ENCODE measurements at places on chromosomes 3 and 15.

DNA sequence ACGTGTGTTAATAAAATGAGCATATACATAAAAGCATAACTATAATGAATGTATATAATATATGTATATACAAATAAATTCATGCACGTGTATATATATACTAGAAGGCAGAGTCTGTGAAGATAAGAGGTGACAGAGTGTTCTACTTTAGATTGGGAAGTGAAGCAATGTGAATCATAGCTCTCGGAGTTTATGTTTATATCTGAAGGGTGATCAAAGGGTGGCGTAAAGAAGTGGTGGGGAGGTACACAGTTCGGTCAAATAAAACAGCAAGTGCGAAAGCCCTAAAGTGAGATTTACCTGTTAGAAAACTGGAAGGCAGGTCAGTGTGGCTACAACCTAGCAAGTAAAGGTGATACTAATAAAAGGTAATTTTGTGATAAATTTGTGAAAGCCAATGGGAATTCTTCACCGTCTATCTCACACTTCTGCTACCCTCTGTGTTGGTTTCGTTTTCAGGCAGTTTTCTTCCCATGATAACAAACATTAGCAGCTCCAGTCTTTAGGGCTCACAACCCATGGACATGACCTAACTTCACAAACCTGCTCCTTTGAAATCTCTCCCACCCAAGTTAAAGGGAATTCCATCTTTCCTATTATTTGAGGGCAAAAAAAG, 46.7 kb upstream of the BCHE start:
- no peak for DNase-seq

DNA sequence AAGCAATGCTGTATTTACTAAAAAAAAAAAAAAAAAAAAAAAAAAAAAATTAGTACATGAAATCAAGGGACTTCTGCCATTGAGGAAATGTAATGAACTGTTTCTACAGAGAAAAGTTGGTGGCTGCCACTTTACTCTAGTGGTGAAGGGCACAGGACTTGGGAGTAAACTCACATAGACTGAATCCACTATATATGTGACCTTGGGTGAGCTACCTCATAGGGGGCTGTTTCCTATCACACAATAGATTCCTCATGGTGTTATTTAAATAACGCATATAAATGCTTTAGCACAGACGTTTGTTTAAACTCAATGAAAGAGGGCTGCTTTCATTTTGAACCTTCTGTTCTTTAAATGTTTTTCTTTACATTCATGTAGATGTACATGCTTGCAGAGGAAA, 25.8 kb downstream of the TERC start:
- no peak for DNase-seq

DNA sequence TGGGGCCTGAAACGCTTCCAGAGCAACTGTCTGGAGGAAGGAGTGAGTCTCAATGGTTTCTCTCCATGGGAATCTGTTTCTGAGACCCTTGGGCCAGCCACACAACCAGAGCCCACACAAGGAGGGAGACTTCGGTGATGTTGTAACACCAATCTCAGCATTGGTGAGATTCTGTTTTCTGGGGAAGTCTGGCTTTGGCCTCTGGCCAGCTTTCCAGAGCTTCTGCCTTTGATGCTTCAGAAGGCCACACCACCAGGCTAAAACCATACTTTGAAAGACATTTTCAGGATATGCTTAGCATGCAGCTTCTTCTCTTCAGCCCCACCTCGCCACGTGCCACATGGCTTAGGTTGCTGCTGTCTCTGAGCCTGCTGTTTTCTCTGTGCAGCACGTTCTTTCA, 3.6 kb upstream of the EEFSEC start:
- DNase-seq, result no peak

GRCh38 chr15:44173813-44174212, 21.3 kb downstream of the FRMD5 start:
- no peak for DNase-seq

DNA sequence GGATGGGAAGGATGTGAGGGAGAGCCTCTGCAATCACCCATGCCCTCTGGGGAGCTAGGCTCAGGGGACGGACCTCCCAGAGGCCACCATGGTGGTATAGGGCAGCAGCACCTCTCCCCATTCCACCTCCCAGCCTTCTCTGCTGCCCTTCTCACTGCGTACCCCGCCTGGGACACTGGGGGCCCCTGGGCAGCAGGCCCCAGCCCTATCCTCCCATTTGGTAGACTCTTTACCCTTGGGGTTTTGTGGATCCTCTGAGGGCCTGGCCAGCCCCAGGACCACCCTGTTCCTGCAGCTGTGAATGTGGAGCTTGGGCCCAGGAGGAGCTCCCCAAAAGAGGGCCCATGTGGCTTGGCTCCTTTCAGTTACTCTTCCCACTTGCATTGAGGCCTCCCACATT, 131.9 kb downstream of the DNAJB8 start:
- no peak for DNase-seq

DNA sequence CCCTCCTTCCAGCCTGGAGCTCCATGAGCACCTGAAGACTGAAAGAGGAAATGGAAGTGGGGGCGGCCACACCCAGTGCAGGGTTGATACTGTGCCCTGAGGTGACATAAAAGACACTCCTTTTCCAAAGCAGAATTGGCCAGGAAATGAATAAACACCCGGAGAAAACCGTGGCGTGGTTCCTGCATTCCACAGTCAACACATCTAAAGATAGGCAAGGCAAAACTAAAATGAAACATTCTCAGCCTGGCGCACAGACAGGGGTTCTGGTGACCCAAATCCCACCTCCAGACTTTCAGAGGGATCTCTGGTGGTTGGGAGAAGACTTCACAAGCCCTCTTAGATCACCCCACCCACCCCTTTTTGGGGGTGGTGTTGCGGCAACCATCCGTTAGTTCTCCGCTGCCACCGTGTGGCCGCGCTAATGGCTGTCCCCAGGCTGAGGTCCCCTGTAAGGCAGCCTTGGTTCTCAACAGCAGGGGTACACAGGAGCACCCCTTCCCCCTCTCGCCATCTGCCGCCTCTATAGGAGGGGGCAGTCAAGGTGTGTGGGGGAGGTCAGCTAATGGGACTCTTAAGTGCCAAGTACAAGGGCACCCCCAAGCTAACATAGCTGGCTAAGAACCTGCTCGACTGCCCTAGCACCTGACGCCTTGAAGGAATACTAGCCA, 2.5 kb upstream of the MST1R start:
- DNase-seq, result peak; percentile 50

DNA sequence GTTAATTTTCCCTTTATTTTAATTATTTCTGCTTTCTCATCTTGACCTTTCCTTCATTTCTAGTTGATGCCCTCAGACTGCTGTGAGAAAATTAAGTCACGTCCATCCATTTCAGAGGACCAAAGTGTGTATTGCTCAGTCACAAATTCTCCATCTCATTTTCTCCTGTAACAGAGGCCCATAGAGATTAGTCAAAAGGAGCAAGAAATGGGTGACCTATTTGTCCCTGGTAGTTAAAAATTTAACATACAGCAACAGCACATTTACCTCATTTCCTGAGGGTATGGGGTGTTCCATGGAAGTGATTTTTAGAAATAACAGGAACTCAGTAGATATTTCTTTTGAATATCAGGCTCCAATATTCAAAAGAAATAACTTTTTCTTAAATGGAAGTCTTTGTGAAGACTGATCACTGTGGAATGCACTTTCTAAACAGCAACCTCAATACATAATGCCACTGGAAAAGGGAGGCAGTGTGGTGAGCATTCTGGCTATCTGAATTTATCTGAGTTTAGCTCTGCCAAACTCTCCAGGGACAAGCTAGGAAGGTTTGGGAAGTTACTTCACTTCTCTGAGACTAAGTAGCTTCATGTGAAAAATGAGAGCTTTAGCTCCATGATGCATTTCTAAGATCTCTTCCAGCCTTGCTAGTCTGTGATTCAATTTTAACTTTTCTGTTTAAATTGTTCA, 808.2 kb downstream of the SQOR start:
- no peak for DNase-seq

DNA sequence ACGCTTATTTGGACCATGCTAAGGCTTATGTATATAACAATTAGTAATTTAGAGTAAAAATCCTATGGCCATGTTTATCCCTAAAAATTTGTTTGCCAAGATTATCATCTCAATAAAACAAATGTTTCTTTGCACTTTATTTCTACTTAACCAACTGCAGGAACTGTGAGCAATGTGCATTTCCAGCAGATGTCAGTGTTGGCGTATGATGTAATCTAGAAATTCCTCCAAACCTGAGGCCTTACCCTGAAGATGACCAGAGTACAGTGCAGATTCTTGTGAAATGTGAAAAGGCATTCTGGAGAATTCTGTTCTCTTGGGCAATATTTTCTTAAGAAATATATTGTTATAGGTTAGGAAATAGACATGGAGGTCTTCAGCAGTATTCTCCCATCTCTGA, 205.9 kb downstream of the MBNL1 start:
- no peak for DNase-seq

DNA sequence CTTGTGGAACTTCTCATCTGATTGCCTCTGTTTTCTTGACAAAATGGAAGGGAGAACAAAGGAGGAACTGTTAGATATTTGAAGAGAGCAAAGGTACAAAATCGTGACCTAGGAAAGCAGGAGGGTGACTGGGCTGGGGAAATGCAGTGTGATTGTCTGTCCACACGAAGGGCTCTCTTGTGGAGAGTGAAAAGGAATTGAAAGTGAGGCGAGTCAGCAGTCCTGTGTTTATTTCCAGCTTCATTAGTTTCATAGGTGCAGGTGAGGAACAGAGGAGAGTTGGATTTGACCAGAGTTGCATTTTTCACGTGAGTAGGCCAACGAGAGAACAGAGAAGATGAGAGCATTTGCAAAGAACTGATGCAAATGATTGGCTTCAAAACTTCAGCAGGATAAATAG, 336.4 kb upstream of the SATB1 start:
- no peak for DNase-seq

GRCh38 chr15:77538027-77538451, 94.7 kb downstream of the LINGO1 start:
- DNase-seq, result no peak

- DNase-seq, result peak; percentile 23
Measured at GRCh38 chr3:149480326-149481017, 6.0 kb downstream of the TM4SF4 start.

- no peak for DNase-seq
Measured at GRCh38 chr15:83694536-83694935, 40.6 kb downstream of the ADAMTSL3 start.

GRCh38 chr3:64266065-64266931, 41.0 kb upstream of the PRICKLE2 start:
- no peak for DNase-seq

DNA sequence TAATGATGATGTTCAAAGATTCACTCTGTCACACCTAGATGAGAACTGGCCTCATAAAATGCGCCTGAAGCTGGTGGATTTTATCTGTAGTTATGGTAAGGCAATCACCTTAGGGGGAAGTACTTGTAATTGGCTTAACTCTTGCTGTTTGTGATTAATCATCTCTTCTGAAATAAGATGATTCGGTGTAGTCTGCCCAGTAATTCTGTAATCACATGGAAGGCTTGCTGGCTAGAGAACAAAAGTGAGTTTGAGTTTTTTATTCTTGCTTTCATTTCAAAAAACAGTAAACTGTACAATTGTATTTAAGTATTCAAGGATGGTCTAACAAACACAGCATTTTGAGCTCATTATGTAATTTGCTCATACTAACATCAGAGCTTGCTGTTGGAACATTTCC, 72.1 kb downstream of the OTOL1 start:
- DNase-seq, result no peak

DNA sequence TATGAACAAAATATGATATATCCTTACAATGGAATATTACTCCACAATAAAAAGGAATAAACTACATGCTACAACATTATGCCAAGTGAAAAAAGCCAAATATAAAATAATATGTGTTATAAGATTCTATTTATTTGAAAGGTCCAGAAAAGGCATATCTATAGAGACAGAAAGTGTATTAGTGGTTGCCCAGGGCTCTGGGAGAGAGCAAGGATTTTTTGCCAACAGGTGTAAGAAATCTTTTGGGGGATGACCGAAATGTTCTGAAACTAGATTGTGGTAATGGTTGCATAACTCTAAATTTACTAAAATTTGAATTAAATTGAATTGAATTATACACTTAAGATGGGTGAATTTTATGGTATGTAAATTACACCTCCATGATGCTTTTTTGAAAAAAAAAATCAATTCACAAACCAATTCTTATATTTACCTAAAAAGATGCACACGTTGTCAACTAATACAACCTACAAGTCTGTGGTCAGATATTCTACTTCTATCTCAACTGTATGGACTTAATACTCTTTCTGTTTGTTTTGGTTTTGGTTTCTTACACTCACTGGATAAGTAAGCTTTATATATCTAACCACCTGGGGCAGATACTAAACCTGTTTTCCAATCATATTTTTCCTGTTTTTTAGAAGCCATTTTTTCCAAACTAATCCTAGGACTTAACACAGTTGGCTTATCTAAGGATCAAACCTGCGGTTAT, 75.8 kb downstream of the FBN1 start:
- no peak for DNase-seq

DNA sequence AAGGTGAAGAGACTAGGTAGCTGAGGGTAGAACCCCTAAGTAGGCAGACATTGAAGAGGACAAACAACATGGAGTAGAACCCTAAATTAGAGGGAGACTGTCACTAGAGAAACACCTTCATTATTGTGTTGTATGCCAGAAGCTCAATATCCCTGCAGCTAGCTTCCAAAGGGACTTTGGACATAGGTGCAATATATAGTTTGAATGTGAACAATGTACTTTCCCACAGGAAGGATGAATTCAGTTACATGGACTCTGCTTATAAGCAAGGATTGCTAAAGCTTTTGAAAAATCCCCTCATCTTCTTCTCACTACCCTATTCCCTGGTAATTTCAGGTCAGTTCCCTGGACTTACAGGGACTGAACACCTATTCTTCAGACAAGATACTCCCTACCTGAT, 288.9 kb downstream of the UBE2E2 start:
- no peak for DNase-seq

- no peak for DNase-seq
Measured at GRCh38 chr15:94673801-94674200, 442.4 kb downstream of the MCTP2 start.

GRCh38 chr3:184896336-184896735, 84.4 kb downstream of the VPS8 start:
- DNase-seq, result no peak

- no peak for DNase-seq
Measured at GRCh38 chr3:87336761-87337160, 60.4 kb upstream of the POU1F1 start.

DNA sequence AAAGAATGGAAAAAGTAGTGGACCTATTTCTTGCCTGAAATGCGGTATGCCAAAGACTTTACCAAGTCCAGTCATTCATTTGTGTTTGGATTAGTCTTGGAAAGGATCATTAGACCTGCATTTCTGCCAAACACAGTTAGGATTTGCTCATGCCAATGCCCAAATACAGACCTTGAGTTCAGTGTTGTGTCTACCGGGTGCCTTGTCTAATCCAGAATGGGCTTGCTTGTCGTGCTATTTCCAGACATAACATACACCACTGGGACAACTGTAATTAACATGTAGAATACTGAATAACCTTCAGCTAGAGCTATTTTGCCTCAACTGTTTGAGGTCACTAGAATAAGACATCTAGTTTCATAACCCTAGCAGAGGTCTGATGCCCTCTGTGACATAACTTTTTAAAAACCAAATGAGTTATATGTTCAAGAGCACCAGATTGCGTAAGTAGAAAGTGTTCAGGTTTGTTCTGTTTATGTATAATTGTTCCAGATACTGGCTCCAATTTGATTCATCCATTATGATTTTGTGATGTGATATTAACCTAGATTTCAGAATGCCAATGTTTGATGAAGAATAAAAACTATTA, 145.3 kb upstream of the DPH6 start:
- DNase-seq, result no peak

GRCh38 chr3:11636394-11636770, 7.3 kb downstream of the VGLL4 start:
- DNase-seq, result no peak
